ENCODE measurements at places on chromosomes 3 and 15.

DNA sequence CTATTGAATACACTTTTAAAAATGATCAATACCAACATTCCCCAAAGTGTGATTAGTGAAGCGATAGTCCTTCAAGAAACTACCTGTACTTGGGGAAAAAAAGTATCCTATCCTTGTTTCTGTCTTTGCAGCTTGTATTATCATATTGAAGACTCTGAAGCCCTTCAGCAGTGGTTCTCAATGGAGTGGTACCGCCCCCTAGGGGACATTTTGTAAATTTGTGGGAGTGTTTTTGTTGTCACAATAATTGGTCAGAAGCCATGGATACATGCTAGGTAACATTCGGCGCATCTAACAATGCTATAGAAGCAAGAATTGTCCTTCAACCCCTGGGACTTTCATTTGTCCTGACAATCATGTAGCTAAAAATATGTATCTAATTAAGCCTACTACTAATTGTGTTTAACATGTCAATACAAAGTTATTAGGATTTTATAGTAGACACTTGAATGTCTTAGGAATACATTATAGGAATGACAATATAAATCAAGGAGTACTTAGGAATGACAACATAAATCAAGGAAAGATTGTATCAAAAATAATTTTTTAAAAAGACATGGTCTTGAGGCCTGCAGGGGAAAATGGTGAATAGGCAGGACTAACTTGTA, 53.7 kb downstream of the NMD3 start:
- peak; percentile 51 for DNase-seq

DNA sequence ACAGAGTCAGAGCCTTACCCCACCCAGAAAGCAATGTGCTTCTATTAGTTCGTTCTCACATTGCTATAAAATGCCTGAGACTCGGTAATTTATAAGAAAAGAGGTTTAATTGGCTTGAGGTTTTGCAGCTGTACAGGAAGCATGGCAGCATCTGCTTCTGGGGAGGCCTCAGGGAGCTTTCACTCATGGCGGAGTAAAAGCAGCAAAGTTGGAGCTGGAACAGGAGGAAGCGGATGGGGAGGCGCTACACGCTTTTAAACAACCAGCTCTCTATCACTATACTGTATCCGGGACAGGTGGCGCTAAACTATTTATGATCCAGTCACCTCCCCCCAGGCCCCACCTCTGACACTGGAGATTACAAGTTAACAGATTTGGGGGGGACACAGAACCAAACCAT, 176.3 kb upstream of the BHLHE40 start:
- DNase-seq, result no peak

GRCh38 chr3:112366522-112366921, 33.6 kb downstream of the CD200 start:
- no peak for DNase-seq

GRCh38 chr3:99069973-99070372, 168.5 kb upstream of the DCBLD2 start:
- DNase-seq, result no peak

DNA sequence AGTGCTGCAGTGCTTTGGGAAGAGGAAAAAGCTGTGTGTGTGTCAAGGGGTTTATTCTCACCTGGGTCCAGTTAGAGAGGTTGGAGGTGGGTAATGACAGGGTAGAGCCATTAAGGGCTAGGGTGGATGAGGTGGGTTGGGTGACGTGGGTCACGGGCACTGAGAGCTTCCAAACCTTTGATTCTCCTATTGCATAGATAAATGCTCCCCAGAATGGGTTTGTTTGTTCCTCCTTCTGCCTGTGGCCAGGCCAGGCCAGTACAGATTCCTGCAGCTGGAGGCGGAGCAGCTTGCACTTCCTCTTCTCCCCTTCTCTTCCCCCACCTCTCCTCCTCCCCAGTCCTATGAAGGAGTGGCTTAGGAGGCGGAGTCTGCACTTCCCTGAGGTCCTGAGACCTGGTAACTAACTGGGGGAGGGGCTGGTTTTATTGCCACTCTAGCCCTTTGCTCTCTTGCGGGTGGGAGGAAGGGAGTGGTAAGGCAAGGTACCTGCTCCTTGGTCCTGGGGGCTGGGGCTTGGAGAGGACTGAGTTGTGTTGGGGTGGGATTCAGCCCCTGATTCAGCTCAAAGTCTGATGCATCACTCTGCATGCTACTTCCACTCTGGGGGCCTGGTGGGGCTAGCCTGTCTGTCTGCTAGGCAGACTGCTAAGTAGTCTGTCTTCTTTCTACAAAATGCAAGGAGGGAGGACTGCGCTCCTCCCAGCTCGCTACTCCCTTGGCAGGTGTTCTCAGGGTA, 3.5 kb downstream of the SPINT1 start:
- DNase-seq, result peak; percentile 62

All from iPS-NIHi11 (cell line).